Stimulated activated CD4-positive, alpha-beta T cell treated with anti-CD3 and anti-CD28 coated beads, Interleukin-12 subunit alpha, Interleukin-12 subunit beta, amount 100 ng/mL, for 4 hours (primary cell): ENCODE measurements at places on chromosomes 6 and 20.
A peak's percentile ranks its signal among the peaks of the same experiment; 100 is the strongest.

DNA sequence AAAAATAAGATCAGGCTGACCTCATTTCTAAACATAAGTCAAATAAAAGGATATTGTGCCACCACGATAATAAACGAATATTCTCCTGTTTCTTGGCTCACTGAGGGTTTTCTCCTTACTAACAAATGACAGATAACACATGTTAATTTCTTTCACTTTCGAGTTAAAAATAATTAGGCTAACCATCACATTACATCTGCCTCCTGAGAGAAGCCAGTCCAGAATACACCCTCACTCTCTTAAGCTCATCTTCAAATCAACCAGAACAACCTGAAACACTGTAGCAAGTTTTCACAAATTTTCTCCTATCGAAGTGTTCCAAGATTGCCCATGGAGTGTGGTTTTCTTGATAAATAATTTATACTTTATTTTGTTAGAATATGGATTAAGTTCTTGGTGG is 1285.6 kb upstream of the EYS start:
- no peak for DNase-seq

GRCh38 chr20:43241057-43241702 is 51.5 kb upstream of the PTPRT start:
- no peak for DNase-seq

- no peak for DNase-seq
Observed at GRCh38 chr20:37644605-37645004, 49.2 kb upstream of the CTNNBL1 start.

DNA sequence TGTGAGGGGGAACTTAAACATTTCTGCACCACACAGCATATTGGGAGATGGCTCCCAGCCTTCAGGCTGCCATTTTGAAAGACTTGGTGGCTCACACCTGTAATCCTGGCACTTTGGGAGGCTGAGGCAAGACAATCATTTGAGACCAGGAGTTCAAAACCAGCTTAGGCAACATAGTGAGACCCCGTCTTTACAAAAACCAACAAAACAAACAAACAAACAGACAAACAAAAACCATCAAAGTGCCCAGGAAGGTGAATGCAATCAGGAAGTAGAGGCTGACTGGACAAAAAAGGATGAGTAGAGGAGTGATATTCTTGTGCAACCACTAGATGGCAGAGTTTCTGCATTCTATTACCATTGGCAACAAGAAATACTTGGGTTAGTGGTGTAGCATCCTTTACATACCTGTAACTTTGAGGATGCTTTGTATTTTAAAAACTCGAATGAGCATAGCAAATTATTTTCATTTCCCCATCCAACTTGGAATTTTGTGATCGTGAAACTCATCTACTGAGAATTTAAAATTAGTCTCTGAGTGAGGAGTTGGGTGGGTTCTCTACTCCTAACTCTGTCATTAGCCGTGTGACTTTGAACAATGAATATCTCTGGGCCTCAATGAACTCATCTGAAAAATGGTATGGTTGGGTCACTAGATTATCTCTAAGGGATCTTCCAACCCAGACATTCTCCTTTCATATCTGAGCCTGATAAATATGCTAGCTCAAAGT is 84.4 kb downstream of the CRYBG1 start:
- no peak for DNase-seq

GRCh38 chr20:60294632-60295031 is 336.4 kb downstream of the CDH26 start:
- no peak for DNase-seq

DNA sequence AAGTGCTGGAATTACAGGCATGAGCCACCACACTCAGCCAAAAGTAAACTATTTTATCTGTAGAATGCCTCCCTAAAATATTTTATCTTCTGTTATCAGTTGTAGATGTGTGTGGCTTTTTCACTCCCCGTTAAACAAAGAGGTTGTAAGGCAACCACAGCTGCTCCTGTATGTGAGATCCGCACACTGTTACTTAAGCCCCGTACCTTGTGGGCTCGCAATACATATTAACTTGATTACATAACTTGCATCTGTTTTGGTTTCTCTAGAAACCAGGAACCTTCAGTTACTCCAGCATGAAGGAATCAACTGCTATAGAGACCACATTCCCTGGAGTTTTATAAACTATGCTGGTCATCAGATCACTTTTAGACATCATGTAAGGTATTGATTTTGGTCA is 420.1 kb upstream of the SLC35B3 start:
- DNase-seq, result no peak

- DNase-seq, result no peak
Observed at GRCh38 chr6:37665304-37665703, 32.4 kb downstream of the MDGA1 start.

- DNase-seq, result no peak
Observed at GRCh38 chr6:169044381-169045230, 209.0 kb downstream of the THBS2 start.

GRCh38 chr20:53829255-53829723 is 235.7 kb upstream of the ZNF217 start:
- DNase-seq, result no peak

DNA sequence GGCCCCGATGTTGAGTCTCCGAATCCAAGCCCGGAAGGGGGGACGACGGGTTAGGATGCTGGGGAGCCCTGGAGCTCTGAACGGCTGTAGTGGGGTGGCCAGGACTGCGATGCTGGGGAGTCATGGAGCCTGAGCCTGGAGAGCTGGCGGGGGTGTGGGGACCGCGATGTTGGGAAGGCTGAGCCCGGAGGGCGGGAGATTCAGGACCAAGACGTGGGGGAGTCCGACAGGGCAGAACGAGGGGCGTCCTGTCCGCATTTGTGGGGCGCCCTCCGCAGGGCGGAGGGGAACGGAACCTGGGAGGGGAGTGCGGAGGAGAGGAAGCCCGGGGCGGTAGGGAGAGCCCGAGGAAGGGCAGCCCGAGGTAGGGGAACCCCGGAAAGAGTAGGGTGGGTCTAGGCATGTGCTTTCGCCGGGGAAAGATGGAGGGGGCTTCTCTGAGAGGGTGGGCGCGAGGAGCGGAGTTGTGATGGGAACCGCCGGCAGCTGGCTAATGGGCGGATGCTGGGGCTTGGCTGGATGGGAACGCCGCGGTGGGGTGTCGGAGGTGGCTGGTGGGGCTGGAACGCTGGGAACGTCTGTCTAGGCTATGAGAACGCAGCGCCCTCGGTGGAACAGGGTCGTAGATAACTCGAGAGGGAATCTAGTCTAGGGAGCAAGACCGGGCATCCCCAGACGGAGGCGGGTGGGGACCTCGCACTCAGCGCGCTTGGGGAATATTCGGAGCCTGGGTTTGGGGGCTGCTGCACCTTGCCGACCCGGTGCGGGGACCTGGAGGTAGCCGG is 684 bp downstream of the PAQR8 start:
- DNase-seq, result peak; percentile 46

DNA sequence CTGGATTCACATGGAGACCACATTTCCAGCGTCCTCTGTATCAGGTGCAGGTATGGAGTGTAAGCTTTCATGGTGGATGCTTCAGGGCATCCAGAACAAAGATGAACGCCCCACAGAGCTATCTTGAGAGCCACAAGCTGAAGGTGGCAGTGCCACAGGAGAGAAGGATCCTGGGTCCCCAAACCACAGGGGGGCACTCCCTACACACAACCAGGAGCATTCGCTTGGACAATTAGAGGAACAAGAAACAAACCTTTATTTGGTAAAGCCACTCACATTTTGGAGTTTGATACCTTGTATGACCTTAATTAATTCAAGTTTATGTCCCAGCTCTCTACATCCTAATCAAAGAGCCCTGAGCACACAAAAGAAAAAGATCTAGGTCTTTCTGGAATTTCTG is 406.3 kb downstream of the PREX1 start:
- no peak for DNase-seq

DNA sequence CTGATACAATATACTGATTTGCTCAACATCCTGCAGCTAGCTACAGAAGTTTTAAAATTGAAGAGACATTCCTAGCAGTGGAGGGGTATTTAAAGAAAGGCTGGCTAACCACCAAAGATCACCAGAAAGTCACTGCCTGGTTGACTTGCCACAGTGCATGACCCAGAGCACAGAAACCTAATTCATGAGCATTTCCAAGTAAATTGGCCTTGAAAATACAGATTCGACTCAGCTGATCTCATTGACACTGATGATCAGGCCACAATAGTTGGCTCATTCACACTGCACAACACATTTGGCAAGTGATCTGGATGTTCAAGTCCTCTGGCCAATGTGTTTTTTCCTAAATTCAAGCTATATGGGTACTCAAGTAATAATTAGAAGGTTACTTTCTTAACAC is 13.3 kb upstream of the TDRD6 start:
- no peak for DNase-seq

- DNase-seq, result no peak
Observed at GRCh38 chr20:8996817-8997512, 71.9 kb upstream of the PLCB4 start.

DNA sequence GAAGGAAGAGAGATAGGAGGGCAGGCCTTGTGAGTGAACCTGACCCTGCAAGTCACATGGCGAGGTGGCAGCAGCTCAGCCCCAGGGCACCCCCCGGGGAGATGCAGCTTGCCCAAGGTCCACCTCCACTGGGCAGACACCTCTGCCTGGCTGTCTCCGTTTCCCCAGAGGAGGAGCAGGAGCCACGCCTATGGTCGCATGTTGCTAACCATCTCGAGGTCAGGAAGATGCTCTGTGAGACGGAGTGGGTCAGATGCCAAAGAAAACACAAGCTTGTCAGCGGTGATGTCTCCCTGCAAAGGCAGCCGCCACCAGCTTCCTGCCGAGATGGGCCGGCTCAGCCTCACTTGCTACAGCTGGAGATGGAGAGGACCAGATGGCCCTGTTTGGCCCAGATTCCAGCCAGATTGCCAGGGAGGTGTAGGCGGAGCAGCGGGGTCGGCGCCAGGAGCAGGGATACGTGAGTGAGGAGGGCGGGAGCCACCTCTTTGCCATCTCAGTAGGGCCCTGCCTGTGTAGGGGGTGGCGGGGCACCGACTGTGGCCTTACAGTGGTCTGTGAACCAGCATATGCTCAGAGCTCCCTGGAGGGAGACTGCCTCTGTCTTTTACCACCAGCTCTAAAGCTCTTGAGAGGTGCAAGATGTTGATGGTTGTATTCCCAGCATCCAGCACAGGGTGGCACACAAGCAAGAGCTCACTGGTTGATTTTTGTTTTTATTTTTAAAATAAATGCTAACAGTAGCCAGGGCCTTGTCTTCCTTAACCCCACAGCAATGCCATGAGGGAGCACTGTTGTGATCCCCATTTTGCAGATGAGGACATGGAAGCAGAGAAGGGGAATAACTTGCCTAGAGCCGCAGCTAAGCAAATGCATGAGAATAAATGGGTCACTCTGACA is 42.9 kb upstream of the FAM83D start:
- no peak for DNase-seq

DNA sequence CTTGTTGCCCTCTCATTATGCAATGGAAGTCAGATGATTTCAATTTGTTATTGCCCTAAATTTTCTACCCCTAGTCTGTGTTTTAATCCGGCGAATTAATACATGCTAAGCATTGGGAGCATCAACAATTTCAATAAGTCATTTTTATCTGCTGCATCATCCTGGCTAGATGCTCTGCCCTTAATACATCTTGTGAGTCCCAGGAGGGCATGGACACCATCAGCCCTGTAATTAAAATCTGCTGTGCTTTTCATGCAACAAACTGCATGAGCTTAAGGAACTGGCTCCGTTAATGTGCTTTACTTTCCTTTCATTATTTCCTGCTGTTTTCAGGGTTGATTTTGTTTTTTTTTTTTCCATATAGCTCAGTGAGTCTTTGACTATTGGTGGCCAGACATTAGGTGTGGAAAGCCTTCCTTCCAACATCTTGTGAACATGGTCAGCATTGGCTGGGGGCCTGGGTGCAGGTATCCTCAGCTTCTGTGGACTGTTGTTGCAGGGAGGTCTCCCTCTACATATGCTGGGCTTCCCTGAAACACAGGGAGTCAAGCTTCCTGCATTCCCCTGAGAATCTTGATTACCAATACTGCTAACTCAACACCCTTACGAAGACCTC is 8.5 kb upstream of the PBOV1 start:
- DNase-seq, result no peak

DNA sequence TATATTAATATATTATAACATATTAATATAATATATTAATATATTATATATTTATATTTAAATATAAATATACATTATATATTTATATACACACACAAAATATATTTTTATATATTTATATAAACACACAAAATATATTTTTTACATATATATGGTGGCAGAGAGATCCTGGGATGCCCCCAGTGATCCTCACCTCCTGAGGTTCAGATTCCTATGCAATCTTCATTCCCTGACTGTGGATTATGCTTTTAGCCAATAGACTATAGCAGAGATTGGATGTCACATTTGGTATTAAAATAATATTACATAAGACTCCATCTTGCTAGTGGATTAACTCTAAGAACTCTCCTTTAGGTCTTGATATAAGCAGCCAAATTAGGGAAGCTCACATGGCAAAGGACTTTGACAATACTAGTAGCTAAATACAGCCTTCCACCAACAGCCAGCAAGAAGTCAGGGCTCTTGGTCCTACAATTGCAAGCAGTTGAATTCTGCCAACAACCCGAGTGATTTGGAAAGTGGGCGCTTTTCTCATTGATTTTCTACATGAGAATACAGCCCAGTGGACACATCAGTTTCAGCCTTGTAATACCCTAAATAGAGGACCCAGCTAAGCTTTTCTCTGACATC is 681.0 kb downstream of the C6orf118 start:
- no peak for DNase-seq

- DNase-seq, result no peak
Observed at GRCh38 chr20:48471759-48472408, 355.9 kb downstream of the PREX1 start.

DNA sequence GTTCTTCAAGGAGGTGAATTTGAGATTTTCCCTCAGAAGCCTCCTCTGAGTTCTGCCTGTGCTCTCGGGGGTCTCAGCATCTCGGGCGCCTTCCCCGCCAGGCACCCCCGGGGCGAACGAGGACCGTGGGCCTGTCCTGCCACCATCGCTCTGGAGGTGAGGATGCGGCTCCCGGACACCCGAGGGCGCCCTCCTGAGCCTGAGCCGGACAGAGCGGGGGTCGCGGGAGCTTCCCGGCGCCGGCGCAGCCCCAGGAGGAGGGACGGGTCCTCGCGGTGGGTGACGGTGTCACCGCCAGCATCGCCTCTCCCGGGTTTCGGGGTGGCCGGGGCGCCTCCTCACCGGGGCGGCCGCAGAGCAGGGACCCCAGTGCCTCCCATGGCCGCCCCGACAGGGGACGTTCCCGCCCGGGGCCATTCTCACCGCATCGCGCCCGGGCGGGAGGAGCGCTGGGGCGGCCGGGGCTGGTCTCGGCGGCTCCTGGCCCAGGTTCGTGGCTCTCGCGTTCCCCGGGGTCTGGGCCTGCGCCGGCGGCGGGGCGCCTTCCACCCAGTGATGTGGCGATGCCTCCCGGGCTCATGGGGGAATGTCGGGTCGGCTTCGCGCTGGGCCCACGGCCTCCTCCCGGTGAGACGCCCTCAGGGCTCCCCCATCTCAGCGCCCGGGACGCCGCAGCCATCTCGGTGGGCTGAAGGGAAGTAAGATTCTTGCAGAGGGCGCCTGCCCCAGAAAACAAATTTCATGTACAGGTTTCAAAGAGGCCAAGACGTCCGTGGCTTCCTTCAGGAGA is 210.5 kb downstream of the ERMARD start:
- peak; percentile 18 for DNase-seq

- DNase-seq, result no peak
Observed at GRCh38 chr20:9557411-9557810, 43.0 kb downstream of the LAMP5 start.
